Activated CD8-positive, alpha-beta memory T cell treated with anti-CD3 and anti-CD28 coated beads, Interleukin-2, amount 10 ng/mL, durations not matched to agents 7 days and 5 days (primary cell): ENCODE measurements at places on chromosomes 7 and 10. TPM values are rescaled to one million over a fixed set of nuclear protein-coding genes. Genes with fewer than 3 reads are reported as not detected.

DNA sequence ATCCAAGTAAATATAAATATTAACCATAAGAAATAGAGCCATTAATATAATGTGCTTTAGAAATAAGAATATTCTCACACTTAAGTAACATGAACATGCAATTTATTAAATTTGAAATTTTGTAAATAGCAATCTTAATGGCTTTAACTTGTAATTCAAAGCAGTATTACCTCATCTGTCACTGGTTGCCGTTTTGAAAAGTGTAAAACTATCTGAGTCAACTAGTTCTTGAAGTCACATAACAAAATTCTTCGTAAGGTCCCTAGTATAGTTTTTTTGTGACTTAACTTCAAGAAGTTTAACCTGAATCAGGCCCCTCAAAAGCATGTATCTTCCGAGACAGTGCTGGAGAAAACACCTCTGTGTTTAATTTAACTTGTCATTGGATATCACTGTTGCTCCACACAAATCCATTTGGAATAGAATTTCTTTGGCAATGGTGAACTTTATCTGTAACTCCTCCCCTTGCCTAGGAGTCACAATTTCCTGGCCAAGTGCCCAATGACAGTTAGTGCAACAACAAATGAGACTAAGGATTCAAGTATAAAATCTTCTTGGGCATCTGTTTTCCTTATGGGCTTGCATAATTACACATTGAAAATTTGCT lies 47.1 kb downstream of the NT5C2 start:
- H3K27ac ChIP-seq, result no peak overlapping the region
- no peaks in the 10 kb centered on the region for H3K4me1 ChIP-seq
- no peaks in the 10 kb centered on the region for H3K27me3 ChIP-seq
- no peak for DNase-seq
- H3K36me3 ChIP-seq, result peaks cover 22% of the 10 kb centered on the region

Gene CYP2C19
- total RNA-seq, result not detected

GRCh38 chr7:95594185-95594584 lies 2.1 kb downstream of the PDK4 start:
- no peak for DNase-seq
- H3K36me3 ChIP-seq, result no peaks in the 10 kb centered on the region
- H3K4me1 ChIP-seq, result peaks cover 2% of the 10 kb centered on the region
- no peak overlapping the region for H3K27ac ChIP-seq

Gene CYP26C1
- 0.18 TPM for total RNA-seq

DNA sequence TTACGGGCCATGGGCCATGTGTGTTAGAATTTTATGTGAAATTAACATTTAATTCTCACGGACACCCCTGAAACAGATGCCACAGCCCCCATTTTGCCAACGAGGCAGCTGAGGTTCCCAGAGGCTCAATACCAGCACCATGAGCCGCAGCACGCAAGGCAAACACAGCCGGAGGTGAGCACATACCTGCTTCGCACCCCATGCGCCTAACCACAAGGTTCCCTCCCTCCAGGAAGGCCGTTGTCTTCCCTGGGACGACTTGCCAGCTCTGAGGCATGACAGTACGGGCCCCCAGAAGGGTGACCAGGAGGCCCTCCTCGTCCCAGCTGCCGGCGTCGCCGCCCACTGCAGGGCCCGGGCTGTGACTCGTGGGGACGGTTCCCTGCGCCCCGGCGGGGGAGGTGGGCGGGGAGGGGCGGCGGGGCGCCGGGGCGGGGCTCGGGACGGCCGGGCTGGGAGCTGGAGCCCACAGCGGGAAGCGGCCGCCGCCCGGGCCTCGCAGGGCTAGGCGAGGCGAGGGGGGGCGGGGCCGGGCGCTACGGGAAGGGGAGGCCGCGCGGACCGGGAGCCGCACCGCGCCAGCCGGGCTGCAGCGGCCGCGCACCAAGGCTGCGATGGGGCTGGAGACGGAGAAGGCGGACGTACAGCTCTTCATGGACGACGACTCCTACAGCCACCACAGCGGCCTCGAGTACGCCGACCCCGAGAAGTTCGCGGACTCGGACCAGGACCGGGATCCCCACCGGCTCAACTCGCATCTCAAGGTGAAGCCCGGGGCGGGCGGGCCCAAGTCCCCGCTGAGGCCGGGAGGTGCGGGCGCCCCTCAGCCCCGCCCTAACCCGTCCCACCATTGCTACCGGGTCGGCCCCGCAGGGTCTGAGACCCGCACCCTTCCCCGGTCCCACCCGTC lies at the start of gene CAV2:
TSS of gene CAV2 (plus strand) at position 571 of the 910 bp plus-strand sequence. CDS start at position 615, 44 bp downstream.
- no peak for DNase-seq
- peaks cover 57% of the 10 kb centered on the region for H3K27me3 ChIP-seq
- no peak within 1 kb of the TSS for H3K27ac ChIP-seq

Gene CPN1
- not detected for total RNA-seq

DNA sequence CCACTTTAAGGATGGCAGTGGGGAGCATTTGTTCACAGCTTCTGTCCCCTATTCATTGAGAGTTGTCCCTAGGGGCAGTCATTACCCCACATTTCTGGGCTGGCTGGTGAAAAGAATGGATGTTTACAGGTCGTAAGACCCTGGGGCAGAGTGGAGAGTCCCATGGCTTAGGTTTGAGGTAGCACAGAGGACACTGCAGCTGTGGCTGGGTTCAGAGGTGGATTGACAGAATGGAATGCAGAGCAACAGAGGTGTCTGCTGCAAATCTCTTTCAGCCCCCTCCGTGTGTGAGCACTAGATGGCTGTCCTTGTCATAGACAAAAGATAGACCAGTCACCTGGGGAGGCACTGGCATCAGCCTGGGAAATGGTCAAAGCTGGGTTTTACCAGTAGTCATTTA lies 141.9 kb downstream of the CACNB2 start:
- no peaks in the 10 kb centered on the region for H3K27me3 ChIP-seq
- DNase-seq, result no peak
- H3K27ac ChIP-seq, result no peak overlapping the region

Gene PRSS2
- not detected for total RNA-seq

DNA sequence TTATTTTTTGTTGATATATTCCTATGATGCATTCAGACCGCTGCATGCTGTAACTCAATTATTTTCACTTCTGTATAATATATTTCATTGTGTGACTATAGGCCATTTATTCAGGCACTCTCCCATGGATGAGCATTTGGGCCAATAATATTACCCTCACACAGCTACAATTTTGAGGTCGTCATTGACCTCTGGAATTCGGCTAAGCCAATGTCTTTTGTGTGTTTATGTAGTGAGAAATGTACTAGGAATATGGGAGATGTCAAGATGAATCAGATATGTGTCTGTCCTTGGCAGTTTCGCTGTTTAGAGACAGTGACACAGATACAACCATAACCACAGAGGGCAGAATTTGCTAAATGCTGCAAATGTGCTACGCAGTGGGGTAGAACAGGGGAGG lies 474.2 kb downstream of the ADRA2A start:
- no peaks in the 10 kb centered on the region for H3K4me1 ChIP-seq
- no peak overlapping the region for H3K27ac ChIP-seq
- H3K4me3 ChIP-seq, result no peak overlapping the region
- no peaks in the 10 kb centered on the region for H3K36me3 ChIP-seq

Gene SPOCK2
- 127 TPM for total RNA-seq

DNA sequence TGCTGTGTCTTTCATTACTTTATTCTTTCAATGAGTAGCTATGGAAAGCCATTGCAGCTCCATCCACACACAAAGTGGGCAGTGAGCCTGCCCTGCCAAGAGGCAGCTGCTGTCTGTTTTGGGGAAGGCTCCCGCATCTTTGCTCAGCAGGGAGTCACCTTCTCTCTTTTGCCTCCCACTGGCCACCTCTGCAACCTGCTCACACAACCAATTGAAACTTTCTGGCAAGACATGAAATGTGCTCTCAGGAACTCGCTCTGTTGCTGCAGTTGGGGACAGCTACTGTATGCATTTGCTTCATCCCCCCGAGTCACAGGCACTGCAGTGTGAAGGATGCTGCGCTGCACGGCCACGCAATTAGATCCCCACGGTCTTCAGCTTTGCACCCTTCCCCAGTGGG lies 244.8 kb upstream of the NFE2L3 start:
- H3K4me3 ChIP-seq, result no peak overlapping the region
- peaks cover 7% of the 10 kb centered on the region for H3K27me3 ChIP-seq

- H3K27ac ChIP-seq, result no peak overlapping the region
- H3K27me3 ChIP-seq, result peaks cover 3% of the 10 kb centered on the region
- peaks cover 13% of the 10 kb centered on the region for H3K4me1 ChIP-seq
- DNase-seq, result no peak
- no peaks in the 10 kb centered on the region for H3K36me3 ChIP-seq
These were observed 108.3 kb downstream of the GLI3 start for GRCh38 chr7:42128703-42129102.

DNA sequence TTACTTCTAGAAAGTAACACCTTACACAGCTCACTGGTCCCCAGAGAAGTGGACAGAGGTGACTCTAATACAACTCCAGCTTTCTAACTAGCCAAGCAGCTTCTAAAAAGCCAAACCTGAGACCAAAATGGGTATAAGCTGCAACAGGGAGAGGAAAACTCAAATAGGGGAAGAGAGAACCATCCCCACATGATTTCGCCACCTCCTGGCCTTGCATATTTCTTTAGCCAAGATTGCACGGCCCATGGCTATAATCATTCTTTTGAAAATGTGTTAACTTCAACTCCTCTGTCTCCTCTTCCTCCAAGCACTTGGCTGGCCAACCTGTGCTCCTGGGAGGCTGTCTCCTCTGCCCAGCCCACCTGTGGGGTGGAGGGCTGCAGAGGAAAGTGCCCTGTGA lies 28.7 kb downstream of the NUP42 start:
- DNase-seq, result no peak
- H3K27ac ChIP-seq, result no peak overlapping the region
- H3K27me3 ChIP-seq, result peaks cover 34% of the 10 kb centered on the region
- peaks cover 8% of the 10 kb centered on the region for H3K36me3 ChIP-seq

DNA sequence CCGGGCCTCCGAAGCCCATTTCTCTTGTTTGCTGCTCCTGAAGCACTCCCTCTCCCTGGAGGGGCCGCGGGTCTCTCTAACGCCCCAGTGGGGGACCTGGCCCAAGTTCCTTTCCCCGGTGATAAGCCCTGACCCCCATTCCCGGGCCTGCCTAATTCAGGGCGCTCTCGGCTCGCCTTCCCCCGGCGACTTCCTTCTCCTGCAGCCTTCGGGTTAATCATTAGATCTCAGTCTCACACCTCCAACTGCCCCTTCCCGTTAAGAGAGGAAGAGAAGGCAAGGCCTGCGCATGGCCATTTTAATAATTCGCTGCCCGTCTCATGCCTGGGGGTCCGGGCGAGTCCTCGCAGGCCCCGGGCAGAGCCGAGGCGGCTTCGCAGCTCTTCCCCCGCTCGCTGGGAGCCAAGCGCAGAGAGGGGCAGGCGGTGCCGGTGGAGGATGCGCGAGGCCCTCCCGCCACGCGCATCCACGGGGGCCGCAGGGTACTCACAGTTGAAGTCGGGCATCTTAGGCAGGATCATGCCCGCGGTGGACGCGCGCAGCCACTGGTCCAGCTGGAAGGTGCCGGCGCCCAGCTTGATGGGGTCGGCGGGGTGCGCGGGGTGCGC lies 1.2 kb downstream of the MNX1 start:
- no peaks in the 10 kb centered on the region for H3K36me3 ChIP-seq
- H3K4me3 ChIP-seq, result no peak overlapping the region
- peaks cover 18% of the 10 kb centered on the region for H3K4me1 ChIP-seq
- H3K27ac ChIP-seq, result peak overlapping the region; percentile 45
- no peak for DNase-seq

- no peak overlapping the region for H3K27ac ChIP-seq
- no peak for DNase-seq
- no peak overlapping the region for H3K4me3 ChIP-seq
These were observed 2.0 kb downstream of the WDR91 start for GRCh38 chr7:135209225-135209834.

DNA sequence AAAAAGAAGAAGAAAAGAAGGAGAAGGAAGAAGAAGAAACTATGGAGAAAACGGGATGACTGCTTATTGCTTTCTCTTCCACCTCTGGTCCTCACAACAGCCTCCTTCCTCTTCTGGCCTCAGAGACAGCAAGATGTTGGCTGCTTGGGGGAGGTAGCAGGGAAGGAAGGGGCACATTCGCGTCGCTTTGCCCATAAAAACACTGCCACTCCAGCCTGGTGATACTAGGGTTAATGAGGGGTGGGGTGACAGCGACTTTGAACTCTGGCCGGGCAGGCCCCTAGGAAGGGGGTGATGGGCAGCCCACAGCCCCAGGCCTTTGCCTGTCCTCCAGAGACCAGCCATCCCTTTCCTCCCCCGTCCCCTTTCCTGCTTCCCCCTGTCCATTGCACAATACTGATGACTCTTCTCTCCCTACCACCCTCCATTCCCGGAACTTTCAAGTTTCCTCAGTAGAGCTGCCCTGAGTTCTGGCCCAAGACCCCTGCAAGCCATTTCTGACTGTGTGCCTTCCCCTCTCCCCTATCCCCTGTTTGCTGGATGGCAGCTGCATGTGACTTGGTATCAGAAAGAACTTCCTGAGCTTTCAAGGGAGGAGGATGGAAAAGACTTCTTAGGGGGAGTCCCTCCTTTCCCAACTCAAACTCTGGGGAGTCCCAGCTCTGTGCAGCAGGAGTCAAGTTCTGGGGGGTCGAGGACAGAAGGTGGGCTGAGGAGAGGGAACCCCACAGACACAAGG lies 2.2 kb upstream of the CUEDC2 start:
- DNase-seq, result no peak
- peaks cover 56% of the 10 kb centered on the region for H3K4me1 ChIP-seq
- no peaks in the 10 kb centered on the region for H3K27me3 ChIP-seq
- peak overlapping the region; percentile 80 for H3K4me3 ChIP-seq
- peaks cover 13% of the 10 kb centered on the region for H3K36me3 ChIP-seq
- peak overlapping the region; percentile 89 for H3K27ac ChIP-seq

DNA sequence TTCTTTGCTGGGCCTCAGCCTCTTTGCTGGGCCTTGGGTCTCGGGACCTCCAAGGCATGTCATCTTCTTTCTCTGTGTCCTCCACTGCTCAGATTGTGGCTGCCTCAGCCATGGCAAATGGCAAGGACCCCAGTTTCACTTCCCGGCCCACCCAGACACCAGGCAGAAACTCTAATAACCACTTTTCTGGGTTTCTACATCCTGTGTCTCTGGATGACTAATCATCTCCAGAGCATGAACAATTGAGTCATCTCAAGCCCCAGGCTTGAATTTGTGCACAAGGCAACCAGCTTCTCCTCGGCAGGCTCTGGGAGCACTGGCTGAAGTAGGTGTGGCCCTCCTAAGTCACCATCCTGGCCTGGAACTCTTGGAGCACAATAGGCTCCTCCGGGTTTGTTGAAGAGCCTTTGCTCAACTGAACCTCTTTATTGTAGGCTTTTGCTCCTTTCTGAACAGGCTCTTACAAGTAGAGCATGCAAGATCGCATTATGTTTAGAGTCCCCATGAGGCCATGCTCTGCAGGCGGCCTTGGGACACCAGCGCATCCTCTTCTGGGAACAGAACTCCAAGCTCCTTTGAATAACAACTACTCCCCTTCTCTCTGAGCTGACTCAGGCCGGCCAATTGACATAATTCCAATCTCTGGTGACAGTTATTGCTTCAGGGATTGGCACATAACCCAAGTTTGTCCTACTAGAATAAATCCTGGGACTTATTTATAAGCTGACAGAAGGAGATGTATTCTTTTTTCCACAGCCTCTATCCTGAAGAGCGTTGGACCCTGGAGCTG lies 218.1 kb downstream of the WDR11 start:
- H3K27ac ChIP-seq, result no peak overlapping the region
- DNase-seq, result peak; percentile 52
- H3K27me3 ChIP-seq, result no peaks in the 10 kb centered on the region
- H3K4me3 ChIP-seq, result no peak overlapping the region
- H3K4me1 ChIP-seq, result peaks cover 11% of the 10 kb centered on the region
